ENCODE measurements at places on chromosomes 11 and 22.

- no peaks in the 10 kb centered on the region for H3K27me3 ChIP-seq
- H3K27ac ChIP-seq = no peak overlapping the region
- no peaks in the 10 kb centered on the region for H3K36me3 ChIP-seq
These were observed 46.8 kb downstream of the SCUBE1 start for GRCh38 chr22:43296276-43296902.

- H3K27ac ChIP-seq = peak overlapping the region; percentile 86
- H3K36me3 ChIP-seq = no peaks in the 10 kb centered on the region
- DNase-seq = no peak
- H3K27me3 ChIP-seq = no peaks in the 10 kb centered on the region
- peaks cover 82% of the 10 kb centered on the region for H3K4me1 ChIP-seq
These were observed 21.2 kb downstream of the PTPRJ start for GRCh38 chr11:48001438-48002021.

DNA sequence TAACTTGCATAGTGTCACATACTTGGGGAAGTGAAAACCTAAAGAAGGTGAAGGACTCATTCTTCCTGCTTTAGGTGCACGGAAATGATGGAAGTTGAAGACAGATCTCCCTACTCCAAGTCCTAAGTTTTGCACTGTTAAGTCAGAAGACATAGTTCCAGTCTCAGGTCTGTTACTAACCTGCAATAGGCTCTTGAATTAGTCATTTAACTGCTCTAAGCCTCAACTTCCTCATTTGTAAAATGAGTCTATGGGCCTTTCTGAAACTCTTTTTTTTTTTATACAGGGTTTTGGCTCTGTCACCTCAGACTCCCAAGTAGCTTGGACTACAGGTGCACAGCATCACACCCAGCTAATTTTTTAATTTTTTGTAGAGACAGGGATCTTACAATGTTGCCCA lies 30.8 kb upstream of the POU2AF1 start:
- H3K36me3 ChIP-seq = no peaks in the 10 kb centered on the region
- peak overlapping the region; percentile 90 for H3K27ac ChIP-seq
- peak overlapping the region; percentile 57 for H3K4me3 ChIP-seq
- no peaks in the 10 kb centered on the region for H3K27me3 ChIP-seq
- DNase-seq = no peak

DNA sequence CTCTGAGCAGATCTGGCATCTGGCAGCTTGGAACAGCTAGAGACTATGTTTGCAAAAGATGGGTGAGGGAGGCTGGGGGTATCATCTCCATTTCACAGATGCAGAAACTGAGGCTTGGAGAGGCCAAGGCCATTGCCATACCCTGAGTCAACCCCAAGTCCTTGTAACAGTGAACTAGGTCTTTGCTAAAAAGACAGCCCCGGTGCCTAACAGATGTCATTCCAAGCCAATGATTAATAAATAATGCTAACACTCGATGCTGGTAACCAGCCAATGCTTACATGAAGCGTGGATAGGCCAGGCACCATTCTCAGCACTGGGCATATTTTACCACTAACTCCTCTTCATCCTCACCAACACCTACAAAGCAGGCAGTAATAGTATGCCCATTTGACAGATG lies 164.0 kb downstream of the MN1 start:
- H3K27me3 ChIP-seq = peaks cover 9% of the 10 kb centered on the region
- H3K27ac ChIP-seq = no peak overlapping the region
- no peak for DNase-seq

DNA sequence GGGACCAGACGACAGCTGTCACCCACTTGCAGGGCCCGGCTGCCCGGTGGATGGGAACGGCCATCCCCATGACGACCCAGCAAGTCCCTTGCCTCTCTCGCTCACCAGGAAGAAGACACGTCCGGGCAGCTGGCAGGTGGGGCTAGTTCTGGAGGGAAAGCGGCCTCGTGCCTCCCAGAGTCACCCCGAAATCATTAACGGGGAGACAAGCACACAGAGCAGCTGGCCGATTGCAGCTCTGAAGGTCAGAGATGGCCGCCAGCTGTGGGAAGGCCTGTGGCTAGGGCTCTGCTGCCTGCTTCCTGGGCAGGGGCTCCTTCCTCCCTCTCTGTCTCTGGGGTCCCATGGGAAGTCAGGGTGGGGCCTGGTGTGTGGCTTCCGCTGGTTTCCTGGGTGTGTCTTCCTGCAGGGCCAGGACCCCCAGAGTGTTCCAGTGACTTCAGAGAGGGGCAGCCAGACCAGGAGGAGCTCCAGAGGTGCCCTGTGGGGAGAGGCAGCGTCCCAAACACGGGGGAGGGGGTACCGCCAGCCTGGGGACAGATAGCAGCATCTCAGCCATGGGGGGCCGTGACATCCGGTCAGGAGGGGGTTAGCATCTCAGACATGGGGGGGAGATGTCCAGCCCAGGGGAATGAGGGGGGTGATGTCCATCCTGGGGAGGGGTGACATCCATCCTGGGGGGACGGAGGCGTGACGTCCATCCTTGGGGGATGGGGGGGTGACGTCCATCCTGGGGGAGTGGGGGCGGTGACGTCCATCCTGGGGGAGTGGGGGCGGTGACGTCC lies 114.9 kb downstream of the KCNQ1 start:
- H3K4me3 ChIP-seq = no peak overlapping the region
- DNase-seq = peak; percentile 14
- peaks cover 22% of the 10 kb centered on the region for H3K4me1 ChIP-seq
- no peaks in the 10 kb centered on the region for H3K27me3 ChIP-seq

DNA sequence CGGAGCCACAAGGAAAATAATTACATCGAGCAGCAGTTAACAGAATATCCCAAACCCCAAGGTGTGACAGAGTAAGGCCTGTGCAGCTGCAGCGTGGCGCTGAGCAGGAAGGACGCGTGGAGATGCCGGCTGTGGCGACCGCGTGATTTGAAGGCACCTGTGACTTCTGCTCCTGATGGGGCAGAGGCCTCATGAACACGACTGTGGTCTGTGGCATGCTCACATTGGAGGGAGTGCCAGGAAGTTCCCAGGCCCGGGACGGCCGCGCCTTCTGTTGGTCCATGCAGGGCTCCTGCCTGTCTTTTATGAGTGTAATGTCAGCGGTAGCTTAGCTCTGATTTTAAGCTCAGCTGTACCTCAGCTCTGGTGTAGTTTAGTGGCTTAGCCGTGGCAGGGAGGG lies 50.4 kb downstream of the TPCN2 start:
- peaks cover 6% of the 10 kb centered on the region for H3K27me3 ChIP-seq
- H3K4me1 ChIP-seq = no peaks in the 10 kb centered on the region
- DNase-seq = no peak

DNA sequence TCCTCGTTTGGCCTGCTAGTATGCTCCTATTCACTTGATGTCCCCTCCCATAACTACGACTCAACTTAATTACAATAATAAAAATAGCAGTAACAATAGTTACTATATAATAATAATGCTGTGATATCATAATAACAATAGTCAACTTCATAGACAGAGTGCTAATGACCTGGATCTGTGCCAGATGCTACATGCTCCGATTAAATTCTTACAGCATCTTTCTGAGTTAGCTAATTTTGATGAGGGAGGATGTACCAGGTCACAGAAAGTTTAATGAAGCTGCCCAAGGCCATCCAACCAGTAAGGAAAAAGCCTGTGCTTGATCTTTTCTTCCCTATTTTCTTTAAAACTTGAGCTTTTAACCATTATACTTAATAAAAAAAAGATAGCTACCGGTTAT lies 413.4 kb upstream of the LRRC4C start:
- H3K27me3 ChIP-seq = no peaks in the 10 kb centered on the region
- H3K36me3 ChIP-seq = no peaks in the 10 kb centered on the region
- no peak for DNase-seq
- no peak overlapping the region for H3K27ac ChIP-seq

DNA sequence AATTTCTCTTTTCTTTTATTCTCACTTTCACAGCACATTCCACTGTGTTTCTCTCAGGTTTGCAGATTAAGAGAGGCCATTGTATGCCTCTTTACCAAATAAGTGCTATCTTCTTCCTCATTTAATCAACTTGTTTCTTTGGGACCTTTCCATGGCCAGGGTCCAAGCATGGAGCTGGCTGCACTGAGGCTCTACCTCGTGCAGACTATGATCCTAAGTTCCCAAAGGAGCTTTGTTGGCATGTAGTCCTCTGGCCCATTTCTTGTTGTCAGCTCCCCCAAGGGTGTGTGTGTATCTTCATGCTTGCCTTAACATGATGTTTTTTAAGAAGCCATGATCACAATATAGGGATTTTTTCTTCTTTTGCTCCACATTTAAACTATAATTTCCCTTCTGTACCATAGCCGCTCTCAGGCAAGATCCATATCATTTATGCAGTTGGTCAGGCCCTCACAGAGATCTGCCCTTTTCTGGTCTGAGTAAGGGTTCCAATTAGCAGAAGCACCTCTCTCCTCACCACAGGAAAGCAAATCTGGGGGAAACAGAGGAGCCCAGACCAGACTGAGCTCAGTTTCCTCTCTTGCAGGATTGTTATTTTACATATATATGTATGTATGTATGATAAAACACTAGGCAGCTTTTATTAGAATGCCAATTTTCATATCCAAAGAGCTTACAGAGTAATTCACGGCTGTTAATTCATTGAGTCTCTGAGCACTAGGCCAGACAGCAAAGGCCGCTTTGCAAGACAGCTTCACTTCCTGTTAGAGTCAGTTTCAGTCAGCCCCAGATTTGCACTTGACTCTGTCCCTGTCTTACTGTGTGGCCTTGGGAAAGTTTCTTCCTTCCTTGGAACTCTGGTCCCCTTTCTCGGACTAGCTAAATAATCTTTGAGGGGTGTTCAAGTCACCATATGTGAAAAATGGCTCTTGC lies 34.3 kb downstream of the CYB5R2 start:
- no peak overlapping the region for H3K4me3 ChIP-seq
- peaks cover 95% of the 10 kb centered on the region for H3K36me3 ChIP-seq
- H3K27ac ChIP-seq = peak overlapping the region; percentile 26
- DNase-seq = no peak

DNA sequence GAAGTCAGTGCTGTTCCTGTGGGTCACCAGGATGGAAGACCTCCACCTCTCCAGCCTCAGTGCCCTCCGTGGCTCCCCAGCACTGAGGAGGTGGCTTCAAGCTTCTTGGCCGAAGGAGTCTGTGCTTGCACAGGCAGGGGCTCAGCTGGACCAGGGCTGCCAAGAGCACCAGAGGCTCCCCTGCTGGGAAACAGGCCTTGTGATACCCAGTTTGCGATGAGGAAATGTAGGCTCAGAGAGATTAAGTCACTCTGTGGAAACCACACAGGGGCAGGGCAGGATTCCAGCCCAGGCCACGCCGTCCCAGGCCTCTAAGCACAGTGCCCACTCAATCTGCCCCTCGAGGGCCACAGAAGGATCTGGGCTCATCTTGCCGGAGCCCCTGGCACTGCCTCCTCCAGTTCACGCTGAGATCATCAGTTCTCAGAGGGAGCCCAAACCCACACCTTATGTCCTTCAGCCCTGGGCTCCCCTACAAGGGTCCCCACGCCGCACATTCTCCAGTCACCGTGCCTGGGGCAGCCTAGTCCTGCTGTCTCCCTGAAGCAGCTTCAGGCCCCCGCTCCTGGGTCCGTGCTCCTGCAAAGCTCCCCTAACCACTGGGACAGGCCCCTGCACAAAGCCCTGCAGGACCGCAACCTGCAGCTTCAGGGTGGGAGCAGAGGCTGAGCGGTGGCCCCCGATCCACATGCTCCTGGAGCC lies 21.6 kb downstream of the ANO1 start:
- no peaks in the 10 kb centered on the region for H3K4me1 ChIP-seq
- peaks cover 7% of the 10 kb centered on the region for H3K27me3 ChIP-seq
- no peak for DNase-seq
- H3K4me3 ChIP-seq = no peak overlapping the region

DNA sequence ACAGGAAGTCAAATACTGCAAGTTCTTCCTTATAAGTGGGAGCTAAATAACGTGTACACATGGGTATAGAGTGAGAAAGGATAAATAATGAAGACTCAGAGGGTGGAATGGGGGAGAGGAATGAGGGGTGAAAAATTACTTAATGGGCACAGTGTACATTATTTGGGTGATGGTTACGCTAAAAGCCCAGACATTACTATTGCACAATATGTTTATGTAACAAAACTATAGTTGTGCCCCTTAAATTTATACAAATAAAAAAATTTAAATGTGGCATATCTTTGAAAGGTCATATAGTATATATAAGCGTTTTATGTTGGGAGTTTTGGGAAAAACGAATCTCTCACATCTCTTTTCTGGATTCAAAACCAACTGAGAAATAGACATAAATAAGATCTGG lies 96.1 kb downstream of the KIF18A start:
- H3K36me3 ChIP-seq = no peaks in the 10 kb centered on the region
- H3K4me3 ChIP-seq = no peak overlapping the region

DNA sequence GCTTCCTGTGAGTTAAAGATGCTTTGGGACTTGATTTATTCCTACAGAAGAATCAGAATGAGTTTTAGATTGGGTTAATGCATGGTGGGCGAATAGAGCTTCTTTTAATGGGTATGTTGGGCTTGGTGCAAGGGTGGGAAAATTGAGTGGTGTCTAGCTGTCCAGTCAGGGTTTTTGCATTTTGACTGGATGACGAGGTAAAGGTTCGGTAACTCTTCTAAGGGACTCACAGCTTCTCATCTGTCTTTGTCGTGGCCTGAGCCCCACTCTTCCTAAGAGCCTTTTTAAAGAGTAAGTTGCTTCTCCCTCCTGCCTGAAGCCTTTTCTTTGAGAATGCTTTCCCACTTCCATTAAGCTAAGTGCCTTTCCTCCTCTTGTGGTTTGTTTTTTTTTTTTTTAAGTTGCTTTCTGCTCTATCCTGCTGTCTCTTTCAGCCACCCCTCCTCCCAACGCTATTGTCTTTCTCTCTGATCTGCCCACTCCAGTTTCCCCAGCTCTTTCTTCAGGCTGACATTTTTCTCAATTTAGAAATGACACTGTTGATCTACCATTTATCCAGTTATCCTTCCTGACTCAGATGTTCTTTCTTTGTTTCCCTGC lies 1.1 kb downstream of the DPF2 start:
- H3K36me3 ChIP-seq = peaks cover 22% of the 10 kb centered on the region
- no peaks in the 10 kb centered on the region for H3K27me3 ChIP-seq
- peak overlapping the region; percentile 73 for H3K27ac ChIP-seq
- DNase-seq = no peak
- H3K4me3 ChIP-seq = peak overlapping the region; percentile 98

DNA sequence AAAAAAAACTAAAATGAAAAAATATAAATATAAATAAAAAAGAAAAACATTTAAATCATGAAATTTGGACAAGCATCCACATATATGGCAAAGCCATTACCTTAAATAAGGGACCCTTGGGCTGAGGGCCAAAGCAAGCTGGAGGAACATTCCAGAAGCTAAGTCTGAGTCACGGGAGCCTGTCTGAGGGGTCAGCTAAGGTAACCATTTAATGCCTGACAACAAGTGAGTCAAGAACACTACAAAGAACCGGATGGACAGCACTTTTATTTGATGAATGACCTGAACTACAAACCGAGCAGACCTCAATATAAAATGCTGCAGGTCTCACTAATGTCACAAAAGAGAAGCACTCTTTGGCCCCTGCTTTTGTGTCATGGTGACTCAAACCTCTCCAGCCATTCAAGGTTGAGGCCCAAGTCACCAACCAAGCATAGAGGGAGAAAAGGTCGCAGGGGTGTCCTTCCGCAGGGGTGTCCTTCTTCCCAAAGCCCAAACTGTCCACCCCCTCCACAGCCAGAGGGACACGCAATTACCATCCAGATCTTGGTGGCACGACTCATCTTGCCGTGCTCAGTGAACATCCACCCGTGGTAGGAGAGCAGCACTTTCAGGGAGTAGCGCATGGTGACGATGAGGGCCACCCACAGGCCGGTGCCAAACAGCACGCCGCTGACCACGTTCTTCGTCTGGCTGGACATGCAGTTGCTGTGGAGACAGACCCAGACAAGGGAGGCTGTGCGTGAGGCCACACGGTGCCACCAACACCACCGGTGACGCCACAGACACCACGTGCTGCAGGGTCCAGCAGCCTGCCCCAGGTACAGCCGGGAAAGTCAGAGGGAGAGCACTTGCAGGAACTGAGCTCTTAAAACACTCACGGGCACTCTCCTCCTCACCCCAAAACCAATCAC lies 34.5 kb downstream of the CPT1A start:
- H3K27ac ChIP-seq = no peak overlapping the region
- H3K36me3 ChIP-seq = peaks cover 38% of the 10 kb centered on the region
- DNase-seq = no peak
